ENCODE measurements at places on chromosomes 5 and 9.

- DNase-seq: no peak
Observed at GRCh38 chr5:139848508-139849100, 53.0 kb downstream of the PSD2 start.

DNA sequence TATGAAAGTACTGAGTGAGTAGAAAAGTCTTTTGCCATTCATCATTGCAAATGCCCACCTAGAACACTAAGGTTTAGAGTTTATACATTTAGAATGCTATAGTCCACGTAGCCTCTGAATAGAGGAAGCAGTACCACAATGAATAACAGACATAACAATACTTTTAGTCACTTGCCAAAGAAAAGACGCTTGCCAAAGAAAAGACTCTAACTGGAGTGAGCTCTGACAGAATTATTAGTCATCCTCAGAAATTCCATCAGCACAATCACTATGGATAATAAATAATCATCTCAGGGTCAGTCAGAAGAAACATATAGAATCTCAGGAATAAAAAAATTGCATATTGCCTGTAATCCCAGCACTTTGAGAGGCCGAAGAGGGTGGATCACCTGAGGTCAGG lies 168.5 kb upstream of the TARS1 start:
- no peak for DNase-seq

DNA sequence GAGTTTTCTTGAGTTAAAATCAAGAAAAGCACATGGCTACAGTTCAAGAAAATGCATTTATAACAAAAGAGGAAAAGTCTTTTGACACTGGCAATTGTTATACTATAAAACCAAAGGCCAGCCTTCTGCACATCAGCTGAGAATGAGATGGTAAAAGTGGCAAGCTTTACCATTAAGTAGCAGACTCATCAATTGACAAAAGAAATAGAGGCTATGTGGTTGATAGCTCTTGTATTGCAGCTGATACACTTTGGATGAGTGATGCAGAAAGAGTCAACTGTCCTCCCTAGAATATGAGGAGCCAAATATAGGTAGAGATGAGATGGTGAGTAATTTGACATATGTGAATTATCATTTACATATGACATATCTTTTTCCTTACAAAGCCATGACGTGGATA lies 1100.9 kb upstream of the CDH6 start:
- DNase-seq: no peak

DNA sequence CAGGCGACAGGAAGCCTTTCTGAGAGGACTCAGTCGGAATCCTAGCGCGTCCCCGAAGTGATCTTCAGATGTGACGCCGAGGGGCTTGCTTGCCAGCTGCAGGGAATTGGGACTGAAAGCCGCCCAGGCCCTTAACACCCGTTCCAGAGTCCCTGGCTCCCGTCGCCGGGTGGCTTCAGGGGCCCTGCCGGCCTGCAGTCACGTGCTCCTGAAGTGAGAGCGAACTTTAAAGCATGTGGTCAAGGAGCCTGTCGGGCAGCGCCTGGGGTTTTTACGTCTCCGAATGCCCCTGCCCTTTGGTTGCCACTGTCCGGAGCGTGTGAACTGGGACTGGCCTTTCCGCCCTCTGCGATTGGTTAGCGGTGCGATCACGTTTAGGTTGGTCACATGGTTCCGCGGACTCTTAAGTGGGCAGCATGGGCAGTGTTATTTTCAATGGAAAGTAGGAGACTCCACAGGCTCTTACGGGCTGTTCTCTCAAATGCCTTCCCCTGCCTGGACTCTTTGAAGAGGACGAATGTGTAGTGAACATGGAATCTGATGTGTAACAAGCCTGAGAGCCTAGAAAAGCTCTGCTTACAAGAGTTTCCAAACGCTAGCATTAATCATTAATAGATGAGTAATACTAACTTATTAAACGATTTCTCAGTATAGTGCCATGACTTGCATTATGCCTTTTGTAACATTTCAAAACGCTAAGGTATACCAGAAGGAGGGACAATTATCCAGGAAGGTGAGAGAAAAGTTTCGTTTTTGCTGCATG lies 1.9 kb downstream of the VLDLR start:
- no peak for DNase-seq

- no peak for DNase-seq
Observed at GRCh38 chr5:76497986-76498717, 95.1 kb downstream of the IQGAP2 start.

GRCh38 chr5:68872088-68872839 lies 221.6 kb upstream of the SLC30A5 start:
- no peak for DNase-seq

DNA sequence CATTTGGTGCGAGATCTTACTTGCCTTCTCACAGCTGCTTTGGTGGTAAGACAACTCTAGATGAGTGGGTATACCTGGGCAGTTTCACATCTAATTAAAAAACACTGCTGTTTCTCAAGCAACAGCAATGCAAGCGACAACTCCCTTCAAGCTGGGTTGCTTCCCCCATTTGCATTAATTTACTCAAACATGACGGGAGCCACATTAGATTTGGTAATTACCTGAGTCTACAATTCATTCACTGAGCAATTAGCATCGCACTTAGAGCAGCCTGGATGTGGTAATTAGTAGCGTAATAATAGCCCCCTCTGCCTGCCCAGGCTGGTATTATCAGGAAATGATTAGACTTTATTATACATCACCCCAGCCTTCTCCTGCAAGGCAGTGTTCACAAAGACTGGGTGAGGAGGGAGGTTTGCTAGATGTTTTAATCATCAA lies 73.4 kb downstream of the FBXO38 start:
- DNase-seq: peak; percentile 30

- no peak for DNase-seq
Observed at GRCh38 chr5:178560911-178561310, 29.3 kb downstream of the COL23A1 start.

DNA sequence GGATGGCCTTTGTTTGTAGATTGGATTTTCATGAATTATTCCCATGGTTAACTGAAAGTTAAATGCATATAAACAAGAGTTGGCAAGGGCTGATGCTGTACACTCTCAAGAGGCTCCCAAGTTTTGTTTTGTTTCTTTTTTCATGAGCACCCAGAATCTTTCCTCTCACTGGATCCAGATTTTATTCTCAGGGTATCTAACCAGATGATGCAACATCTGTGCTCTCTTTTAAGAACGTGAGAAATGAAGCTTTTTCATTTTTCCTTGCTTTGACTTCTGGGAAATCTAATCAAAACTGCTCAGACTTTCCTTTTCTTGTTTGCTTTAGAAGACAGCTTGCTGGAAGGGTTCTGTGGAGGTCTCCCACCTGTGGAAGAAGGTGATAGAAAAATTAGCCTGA lies 142.7 kb upstream of the SLC12A2 start:
- no peak for DNase-seq

- peak; percentile 60 for DNase-seq
Observed at GRCh38 chr5:154300207-154300883, 109.8 kb downstream of the GALNT10 start.

DNA sequence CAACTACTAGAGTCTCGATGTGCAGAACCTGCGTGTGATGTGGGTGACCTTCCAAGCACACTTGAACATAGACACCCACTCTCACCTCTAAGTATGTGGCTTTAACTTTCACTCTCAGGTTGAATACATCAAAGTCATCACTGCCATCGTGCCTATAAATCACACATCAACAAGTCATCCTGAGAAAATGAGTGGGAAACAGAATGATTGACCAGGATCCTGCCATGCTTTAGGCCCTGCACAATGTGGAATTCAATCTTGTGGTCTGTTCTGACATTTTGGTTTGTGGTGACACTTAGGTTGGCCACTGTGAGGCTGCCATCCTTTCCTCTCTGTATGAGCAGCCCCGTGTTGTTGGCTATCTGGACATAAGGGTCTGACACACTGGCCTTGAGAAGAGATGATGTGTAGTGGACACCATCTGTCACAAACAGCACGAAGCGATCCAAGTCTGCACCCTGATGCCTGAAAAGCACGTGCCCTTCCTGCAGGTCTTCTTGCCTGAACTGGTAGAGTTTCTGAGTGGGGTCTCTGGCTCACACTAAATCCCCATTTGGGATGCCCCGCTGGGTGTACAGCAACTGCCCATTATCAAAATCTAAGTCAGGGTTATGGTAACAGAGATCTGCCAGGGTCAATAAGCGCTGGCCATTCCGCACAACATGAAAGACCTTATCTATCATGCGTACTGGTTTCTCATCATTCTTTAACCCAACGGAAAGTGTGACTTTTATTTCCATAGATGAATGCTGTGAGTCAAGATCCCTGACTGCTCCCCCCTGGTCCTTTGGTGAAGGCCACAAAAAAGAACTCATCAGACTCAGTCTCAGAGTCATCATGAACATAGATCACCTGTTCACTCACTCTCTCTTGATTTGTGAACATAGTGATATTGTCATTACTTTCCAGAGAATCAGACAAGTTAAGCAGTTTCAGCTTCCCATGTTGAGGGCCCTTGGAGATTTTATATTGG lies 116.6 kb downstream of the ESM1 start:
- no peak for DNase-seq

GRCh38 chr9:80062567-80062966 lies 490.8 kb downstream of the TLE4 start:
- DNase-seq: no peak

DNA sequence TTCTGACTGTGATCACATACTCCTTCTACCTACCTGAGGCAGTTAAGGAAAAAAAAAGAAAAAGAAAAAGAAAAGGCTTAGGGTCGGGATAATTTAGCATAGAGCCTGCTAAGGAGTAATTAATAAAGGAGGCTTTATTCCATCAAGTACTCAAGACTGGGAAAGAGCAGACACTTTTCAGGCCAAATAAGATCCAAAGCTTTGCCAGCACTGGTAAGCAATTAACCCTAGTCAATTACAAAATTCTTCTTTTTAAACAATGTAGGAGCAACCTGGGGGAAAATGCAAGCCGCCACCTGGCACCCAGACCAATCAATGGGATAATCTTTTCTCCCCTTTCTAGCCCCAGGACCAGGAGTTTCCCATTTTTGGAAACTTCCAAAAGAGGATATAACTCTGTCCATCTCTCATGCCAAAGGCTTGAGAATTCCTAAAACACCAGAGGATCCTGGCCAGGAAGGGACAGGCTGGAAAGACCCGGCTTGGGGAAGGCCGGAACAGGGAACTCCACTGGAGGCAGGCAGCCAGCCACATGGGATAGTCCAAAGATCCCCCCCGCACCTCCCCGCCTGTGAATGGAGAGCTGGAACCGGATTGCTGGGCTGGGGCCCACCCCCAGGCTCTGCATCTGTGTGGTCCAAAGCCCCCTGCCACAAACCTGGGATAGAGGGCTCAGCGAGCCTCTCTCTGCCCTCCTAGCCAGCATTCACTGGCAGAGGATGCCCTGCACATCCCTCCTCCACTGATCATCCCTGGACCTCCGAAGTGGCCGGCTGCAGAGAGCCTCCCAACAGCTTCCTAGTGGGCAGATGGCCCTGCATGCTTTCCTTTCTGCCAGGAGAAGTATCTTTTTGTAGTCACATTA lies 117.8 kb downstream of the ZNF354C start:
- no peak for DNase-seq

GRCh38 chr9:127586537-127586936 lies 25.5 kb upstream of the STXBP1 start:
- DNase-seq: peak; percentile 91

GRCh38 chr5:157817387-157817702 lies 41.6 kb downstream of the CLINT1 start:
- no peak for DNase-seq

- DNase-seq: no peak
Observed at GRCh38 chr5:169150108-169150507, 150.8 kb downstream of the SLIT3 start.

GRCh38 chr5:113749334-113749733 lies 235.8 kb downstream of the YTHDC2 start:
- no peak for DNase-seq

- DNase-seq: no peak
Observed at GRCh38 chr5:172064358-172064757, 57.9 kb upstream of the FBXW11 start.

- no peak for DNase-seq
Observed at GRCh38 chr9:34246453-34246852, 67.6 kb downstream of the UBAP1 start.

Measured in suppressor macrophage (primary cell).